ENCODE measurements at places on chromosomes 4 and X.

DNA sequence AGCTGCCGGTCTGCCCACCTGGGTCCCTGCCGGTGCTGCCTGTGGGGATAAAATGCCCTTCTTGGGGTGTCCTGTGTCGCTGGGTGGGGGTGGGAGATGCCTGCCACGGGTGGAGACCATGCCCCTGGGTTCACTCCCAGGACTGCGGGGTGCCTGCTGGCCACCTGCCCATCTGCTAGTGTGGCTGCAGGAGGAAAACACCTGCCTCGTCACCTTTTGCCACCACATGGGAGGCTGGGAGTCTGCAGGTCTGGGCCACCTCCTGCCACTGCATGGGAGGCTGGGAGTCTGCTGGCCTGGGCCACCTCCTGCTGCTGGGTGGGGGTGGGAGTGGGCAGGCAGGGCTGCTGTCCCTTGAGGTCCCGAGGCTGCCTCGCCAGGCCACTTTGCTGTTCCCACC, 58.8 kb upstream of the AFAP1 start:
- DNase-seq, result no peak

- no peak for DNase-seq
Observed at GRCh38 chrX:25860322-25860721, 277.8 kb upstream of the MAGEB18 start.

GRCh38 chr4:82045267-82045666, 328.5 kb downstream of the HNRNPD start:
- no peak for DNase-seq

DNA sequence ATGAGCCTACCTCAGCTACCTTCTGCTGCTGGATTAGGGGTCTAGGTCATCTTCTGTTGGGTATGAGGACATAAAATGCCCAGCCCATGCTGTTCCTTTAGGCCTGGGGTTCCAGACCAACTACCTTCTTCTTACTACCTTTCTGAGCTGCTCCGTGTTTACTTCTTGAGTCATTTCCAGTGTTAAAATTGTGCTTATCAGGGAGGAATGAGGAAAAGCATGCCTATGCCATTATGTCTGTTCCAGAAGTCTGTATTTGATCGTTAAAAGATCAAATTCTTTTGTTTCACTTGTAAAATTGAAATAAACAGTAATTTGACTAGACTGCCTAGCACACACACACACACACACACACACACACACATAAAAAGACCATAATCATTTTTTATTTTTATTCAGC, 1912.7 kb upstream of the TENM3 start:
- no peak for DNase-seq

- DNase-seq, result no peak
Observed at GRCh38 chr4:146548443-146548842, 26.7 kb upstream of the SLC10A7 start.

DNA sequence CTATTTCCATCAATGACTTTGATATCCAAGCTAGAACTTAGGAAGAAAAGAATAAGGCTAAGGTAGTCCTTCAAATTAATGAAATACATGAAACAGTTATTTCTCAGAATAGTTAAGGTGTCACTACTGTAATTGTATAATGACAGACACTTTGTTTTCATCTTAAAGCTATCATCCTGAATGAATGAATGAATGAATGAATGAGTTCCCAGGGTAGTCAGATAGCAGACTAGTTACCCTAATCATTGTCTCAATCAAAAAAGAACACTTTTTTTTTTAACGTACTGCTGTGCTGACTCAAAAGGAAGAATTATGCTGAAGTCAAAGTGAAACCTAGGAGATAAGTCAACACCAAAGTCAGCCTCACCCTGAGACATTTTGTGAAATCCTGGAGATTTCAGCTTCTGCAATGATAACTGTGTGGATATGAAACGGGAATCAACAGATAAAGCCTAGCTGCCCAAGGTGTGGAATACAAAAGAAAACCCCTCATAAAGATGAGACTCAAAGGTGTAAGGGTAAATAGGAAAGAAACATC, 68.3 kb upstream of the CNKSR2 start:
- no peak for DNase-seq

- no peak for DNase-seq
Observed at GRCh38 chrX:41718481-41719235, 5.3 kb upstream of the GPR82 start.

DNA sequence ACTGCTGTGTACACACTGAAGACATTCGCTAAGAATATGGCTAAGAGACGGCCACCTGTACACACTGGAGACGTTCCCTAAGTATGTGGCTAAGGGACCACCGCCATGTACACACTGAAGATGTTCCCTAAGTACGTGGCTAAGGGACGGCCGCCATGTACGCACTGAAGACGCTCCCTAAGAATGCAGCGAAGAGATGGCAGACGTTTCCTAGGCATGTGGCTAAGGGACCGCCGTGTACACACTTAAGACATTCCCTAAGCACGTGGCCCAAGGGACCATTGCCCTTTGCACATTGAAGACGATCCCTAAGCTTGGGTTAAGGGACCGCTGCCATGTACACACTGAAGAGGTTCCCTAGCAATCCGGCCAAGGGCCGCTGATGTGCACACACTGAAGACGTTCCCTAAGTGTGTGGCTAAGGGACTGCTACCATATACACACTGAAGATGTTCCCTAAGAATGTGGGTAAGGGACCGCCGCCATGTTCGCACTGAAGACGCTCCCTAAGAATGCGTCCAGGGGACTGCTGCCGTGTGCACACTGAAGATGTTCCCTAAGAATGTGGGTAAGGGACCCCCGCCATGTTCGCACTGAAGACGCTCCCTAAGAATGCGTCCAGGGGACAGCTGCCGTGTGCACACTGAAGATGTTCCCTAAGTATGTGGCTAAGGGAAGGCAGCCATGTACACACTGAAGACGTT, 36.7 kb downstream of the DHRSX start:
- DNase-seq, result no peak

- DNase-seq, result no peak
Observed at GRCh38 chr4:77881460-77882295, 19.0 kb downstream of the MRPL1 start.

- no peak for DNase-seq
Observed at GRCh38 chr4:87839592-87839946, 6.8 kb downstream of the MEPE start.

DNA sequence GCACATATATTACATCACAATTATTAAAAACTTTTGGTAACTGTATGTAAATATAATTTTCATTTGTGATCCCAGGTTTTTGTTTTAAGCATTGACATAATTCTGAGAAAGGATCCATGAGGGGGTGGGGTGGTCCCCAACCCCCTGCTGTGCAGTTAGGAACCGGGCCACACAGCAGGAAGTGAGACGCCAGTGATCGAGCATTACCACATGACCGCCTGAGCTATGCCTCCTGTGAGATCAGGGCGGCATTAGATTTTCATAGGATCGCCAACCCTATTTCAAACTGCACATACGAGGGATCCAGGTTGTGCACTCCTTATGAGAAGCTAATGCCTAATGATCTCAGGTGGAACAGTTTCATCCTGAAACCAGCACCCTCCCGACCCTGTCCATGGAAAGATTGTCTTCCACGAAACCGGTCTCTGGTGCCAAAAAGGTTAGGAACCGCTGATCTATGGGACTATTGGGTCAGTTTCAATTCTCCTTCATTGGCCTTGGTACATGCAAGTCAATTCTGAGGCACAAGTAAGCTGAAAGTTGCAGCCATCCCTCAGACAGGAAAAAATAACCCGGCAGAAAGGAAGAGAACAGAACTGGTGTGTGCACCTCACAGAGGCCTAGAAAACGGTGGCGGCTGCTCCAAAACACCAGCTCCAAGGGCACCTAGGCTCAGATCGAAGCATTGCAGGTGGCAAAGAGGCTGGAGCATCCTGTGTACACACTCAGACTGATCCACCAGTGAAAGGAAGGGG, 7.0 kb upstream of the TMSB4X start:
- DNase-seq, result no peak

DNA sequence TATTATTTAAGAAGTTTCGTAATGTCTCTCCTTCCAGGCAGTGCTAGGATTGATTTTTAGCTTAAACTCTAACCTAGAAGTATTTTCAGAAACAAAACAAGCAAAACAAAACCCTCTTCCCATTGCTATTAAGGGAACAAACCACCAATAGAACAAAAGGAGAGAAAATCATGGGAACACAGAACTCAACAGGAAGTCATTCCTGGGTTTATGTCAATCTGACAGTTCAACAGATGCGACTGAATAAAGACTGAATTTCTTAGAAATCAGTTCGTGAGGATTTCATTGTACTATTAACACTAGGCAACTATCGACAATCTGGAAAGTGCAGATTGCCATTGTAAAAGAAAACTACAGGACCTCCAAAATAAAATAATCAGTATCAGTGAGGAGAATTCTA, 229.1 kb upstream of the SMIM31 start:
- no peak for DNase-seq

DNA sequence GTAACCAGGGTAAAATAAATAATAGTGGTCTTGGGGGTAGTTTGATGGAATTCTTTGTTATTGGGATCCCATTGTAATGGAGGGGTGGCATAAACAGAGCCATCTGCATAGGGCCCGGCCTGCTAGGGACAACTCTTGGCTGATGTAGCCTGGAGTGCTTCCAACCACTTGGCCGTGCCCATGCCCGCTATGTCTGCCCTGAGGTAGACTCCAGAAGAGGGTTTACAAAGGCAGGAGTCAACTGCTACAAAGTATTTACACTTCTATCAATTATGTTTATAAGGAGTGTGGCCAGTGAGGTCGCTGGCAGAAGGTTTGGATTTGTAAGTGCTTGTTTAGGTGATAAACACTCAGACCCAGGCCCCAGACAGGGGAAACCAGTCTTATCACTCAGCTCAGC, 8.1 kb downstream of the RASL11B start:
- DNase-seq, result no peak

- no peak for DNase-seq
Observed at GRCh38 chr4:23972187-23972586, 82.3 kb upstream of the PPARGC1A start.

- no peak for DNase-seq
Observed at GRCh38 chrX:18098763-18099162, 121.9 kb downstream of the BEND2 start.

- DNase-seq, result no peak
Observed at GRCh38 chrX:121301822-121302221, 254.4 kb downstream of the GLUD2 start.

DNA sequence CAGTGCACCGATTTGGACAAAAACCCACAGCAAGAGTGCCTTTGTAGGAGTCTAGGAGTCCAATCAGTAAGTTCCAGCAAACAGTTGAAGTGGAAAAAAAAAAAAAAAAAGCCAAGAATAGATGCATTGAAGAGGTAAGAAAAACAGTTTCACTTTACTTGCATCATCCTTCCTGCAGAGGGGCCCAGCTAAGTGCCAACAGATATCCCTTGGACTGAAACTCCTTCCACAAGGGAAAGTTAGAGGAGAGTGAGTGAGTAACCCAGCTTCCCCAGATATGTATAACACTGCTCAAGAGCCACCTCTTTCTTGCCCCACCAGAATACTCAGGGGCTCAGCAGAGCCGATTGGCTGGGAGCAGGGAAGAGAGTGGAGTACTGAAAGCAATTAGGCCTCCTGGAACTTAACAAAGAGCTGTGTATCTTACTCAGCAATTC, 617.7 kb upstream of the SMIM31 start:
- DNase-seq, result no peak

DNA sequence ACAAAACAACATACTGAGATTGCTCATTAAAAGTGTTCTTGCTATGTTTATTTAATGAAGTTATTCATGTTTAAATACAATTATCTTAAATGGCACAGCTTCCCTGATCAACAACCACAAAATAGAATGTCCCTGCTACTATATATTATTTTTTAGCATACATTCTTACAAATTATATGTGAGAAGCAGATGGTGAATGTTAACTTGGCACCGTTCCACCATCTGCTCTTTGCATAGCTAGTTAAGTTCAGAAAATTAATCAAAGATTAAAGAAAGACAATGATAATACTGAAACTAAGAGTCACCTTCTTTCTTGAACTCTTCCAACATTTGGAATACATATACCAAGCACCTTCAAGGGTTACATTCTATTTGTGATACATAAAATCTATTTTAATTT, 94.2 kb downstream of the PPP3CA start:
- DNase-seq, result no peak

GRCh38 chr4:174460684-174461083, 61.6 kb downstream of the HPGD start:
- DNase-seq, result no peak

DNA sequence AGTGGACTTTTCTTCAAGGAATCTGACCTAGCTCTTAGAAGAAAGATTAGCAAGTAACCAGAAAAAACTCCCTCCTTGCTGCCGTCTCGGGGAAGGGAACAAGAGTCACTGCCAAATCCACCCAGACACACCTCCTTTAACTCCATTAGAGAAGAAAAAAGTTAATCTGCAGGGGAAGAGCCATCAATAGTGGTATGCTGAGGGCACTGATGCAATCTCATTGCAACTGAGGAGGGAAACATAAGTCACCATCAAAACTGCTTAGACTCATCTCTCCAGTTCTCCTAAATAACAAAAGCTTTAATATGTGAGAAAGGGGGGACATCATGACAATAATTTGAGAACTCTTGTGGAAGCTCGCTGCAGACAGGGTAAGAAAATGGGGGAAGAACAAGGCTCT, 49.3 kb upstream of the MAGED4B start:
- DNase-seq, result no peak

GRCh38 chr4:78032446-78032845, 24.7 kb upstream of the FRAS1 start:
- DNase-seq, result no peak

DNA sequence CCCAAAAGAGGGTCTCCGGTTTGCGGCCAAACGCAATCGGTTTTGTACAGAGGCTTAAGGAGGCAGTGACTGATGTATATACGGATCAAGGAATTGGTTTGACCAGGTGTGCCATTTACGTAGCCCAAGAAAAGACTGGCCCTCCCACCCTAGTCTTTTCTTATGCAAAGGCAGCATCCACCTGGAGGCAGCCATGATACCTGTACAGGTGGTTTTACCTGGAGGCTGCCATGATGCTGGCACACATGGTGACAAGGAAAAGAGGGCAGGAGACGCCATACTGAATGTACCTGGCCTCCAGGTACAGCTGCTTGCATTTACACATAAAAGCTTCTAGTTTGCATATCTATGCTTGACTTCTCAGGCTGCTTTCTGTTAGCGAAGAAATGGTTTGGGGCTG, 917.7 kb upstream of the INTU start:
- no peak for DNase-seq

GRCh38 chr4:123449780-123450179, 53.2 kb downstream of the SPRY1 start:
- DNase-seq, result no peak

GRCh38 chr4:163474027-163474426, 473 bp upstream of the TKTL2 start:
- no peak for DNase-seq

All from CD4-positive, alpha-beta T cell treated with Interleukin-15 for 4 hours (primary cell).